ENCODE measurements at places on chromosomes 7 and 10.

DNA sequence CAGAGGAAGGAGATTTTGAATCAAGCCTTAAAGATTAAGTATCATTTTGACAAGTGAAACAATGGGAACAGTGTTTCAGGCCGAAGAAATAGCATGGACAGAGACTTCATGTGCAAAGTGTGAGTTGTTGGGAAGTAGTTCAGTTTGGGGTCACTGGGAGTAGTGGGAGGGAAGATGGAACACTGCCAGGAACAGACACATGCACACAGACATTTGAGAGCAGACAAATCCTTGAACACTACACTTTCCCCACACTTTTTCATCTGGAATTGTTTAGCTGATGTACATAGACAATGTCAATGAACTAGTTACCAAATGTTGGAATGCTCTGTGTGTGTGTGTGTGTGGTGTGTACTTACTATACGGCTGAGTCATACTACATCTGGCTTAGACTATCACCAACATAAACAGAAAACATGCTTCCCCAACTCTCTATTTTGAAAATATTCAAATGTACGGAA lies 52.4 kb upstream of the LRRC17 start:
- DNase-seq = no peak

DNA sequence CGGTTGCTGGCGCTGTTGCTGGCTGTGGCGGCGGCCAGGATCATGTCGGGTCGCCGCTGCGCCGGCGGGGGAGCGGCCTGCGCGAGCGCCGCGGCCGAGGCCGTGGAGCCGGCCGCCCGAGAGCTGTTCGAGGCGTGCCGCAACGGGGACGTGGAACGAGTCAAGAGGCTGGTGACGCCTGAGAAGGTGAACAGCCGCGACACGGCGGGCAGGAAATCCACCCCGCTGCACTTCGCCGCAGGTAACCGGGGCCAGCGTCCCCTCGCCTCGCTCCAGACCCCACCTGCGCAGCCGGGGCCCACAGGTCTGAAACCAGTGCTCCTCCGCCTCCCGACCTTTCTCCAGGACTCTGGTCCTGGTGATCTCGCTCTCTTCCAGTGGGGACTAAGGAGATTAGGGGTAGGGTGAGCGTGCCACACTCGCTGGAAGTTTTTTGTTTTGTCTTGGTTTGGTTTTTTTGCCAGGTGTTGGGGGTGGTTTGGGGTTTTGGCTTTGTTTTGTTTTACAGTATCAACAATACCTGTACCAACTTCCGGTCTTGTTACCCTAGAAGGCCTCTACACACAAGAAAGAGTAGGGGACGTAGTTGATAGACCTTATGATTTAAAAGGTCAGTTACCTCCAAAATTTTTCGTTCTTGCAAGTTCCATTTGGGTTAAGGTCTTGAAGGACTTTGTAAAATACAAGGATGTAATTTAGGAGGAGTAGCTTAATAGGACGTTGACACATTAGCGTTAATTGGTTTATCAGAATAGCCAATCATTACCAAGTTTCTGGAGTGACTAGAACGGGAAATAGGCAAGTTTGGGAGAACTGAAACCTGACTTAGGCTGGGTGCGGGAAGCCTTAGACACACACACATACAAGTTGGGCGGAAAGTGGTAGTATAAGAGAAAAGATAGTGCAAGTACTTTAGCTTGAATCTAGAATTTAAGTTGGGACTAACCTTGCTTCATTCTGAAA lies 704 bp downstream of the TNKS2 start:
- DNase-seq = no peak

DNA sequence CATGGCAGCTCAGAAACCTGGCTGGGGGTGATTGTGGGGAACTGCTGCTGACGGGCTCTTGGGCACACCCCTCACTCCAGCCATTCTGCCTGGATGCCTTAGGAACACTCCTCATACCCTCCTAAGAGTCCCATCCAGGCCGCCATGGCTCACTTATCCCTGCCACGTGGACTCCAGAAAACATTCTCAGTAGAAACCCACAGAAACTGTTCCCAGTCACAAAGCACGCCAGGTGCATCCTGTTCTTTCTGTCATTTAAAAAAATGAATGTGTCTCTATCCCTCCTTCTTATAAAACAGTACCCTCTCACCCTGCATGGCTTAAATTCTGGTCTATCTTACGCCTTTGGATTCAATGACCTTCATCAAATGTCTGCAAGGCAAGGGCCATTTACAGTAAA lies 177.7 kb downstream of the CUX1 start:
- DNase-seq = no peak

- DNase-seq = no peak
Observed at GRCh38 chr10:131193923-131194322, 117.6 kb downstream of the TCERG1L start.

GRCh38 chr7:25180592-25180923 lies 47.7 kb downstream of the NPVF start:
- DNase-seq = no peak

GRCh38 chr7:76340617-76341131 lies 18.1 kb downstream of the YWHAG start:
- DNase-seq = no peak

GRCh38 chr7:9978106-9979064 lies 995.3 kb upstream of the PHF14 start:
- no peak for DNase-seq

GRCh38 chr10:71765176-71765904 lies 8.0 kb downstream of the VSIR start:
- no peak for DNase-seq

DNA sequence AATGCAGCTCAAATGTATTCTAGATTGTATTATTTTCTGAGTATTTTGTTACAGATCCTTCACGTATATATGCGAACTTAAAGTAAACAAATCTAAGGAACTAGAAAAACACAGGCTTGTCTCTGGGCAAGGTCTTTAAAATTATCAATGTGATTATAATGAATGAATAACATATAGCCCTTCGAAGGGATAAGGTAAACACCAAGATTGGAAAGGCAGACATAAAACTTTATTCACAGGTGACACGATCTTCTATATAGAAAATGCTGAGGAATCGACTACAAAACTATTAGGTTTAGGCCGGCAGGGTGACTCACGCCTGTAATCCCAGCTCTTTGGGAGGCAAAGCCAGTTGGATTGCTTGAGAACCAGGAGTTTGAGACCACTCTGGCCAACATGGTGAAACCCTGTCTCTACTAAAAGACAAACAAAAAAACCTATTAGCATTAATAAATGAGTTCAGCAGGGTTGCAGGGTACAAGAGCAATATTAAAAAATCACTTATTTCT lies 80.4 kb downstream of the CNNM2 start:
- no peak for DNase-seq

GRCh38 chr10:13000431-13000830 lies 1.1 kb downstream of the CCDC3 start:
- DNase-seq = no peak

DNA sequence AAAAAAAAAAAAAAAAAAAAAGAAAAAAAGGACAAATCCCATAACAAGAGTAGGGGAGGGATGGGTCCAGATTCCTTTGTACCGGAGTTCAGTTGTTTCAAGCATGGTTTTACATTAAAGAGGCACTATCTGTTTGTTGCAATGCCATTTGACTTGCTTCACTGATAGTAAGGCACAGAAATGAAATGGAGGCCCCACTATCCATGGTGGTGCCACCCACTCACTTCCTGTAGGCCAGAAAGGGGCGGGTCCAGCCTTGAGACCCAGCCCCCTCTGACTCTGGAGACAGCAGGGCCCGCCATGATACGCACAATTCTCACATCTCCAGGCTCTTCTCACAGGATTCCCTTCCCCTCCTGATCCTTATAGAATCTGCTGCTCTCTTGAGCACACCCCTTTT lies 100.0 kb downstream of the CLEC2L start:
- DNase-seq = no peak

DNA sequence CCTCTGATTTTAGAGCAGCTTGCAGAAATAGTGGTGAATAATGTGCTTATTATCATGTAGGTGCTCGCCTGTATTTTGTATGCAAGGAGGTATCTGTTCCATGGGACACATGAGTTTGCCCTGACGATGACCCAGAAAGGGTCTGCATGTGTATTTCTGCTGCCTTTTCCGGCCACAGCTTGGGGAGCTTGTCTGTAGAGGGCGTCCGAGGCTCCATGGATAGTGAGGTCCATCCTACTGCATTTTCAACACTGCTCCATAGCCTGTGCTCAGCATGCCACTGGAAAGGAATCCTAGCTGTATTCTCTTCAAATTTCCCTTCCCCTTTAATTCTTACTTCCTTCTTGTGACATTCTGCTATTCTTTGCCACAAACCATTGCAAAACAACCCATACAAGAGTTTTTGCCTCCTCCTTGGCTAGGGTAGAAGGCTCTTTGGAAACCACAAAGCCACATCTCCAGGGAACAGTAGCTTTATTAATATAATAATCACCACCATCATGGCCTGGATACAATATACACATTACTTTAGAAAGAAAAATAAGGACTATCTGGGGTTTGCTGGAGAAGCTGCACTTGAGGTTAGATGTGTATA lies 127.7 kb downstream of the DYNC1I1 start:
- DNase-seq = no peak

DNA sequence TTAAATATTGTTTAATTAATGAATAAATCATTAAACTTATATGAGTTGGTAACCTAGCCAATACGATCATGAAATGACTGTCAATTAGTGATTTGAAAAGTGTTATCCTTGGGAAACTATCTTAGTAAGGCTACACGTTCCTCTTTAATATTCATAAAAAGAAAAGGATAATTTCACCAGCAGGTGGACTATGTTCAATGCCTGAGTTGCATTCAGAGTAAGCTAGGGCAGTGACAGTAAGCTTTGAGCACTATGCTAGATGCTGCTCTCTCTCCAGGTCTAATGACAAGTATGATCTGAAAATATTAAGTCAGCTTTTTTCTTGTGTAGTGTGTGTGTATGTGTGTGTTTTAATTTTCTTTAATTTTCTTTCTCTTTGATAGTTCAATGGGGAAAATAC lies 486.3 kb upstream of the PCDH15 start:
- no peak for DNase-seq

GRCh38 chr7:55477781-55478374 lies 94.4 kb downstream of the VOPP1 start:
- no peak for DNase-seq

GRCh38 chr7:157359581-157359980 lies 22.8 kb downstream of the DNAJB6 start:
- no peak for DNase-seq

- no peak for DNase-seq
Observed at GRCh38 chr10:656883-657282, 32.6 kb downstream of the DIP2C start.

DNA sequence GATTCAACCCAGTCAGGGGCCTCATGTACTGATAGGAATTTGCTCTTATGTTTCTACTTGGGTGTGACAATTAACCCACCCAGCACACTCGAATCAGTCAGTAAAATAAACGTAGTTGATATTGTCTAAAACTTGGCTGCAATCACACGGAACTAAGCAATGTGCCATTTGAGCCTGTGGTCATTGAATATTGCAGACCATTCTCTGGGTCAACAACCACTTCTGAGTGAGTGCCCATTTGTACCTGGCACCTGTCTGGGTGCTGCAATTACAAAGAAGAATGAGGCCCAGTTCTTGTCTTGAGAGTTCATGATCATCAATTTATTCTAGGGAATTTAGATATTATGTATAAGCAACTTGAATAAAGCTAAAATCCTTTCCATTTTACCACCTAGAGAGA lies 29.8 kb downstream of the NPY start:
- no peak for DNase-seq

GRCh38 chr10:124145109-124145870 lies 51.9 kb upstream of the CHST15 start:
- DNase-seq = no peak

DNA sequence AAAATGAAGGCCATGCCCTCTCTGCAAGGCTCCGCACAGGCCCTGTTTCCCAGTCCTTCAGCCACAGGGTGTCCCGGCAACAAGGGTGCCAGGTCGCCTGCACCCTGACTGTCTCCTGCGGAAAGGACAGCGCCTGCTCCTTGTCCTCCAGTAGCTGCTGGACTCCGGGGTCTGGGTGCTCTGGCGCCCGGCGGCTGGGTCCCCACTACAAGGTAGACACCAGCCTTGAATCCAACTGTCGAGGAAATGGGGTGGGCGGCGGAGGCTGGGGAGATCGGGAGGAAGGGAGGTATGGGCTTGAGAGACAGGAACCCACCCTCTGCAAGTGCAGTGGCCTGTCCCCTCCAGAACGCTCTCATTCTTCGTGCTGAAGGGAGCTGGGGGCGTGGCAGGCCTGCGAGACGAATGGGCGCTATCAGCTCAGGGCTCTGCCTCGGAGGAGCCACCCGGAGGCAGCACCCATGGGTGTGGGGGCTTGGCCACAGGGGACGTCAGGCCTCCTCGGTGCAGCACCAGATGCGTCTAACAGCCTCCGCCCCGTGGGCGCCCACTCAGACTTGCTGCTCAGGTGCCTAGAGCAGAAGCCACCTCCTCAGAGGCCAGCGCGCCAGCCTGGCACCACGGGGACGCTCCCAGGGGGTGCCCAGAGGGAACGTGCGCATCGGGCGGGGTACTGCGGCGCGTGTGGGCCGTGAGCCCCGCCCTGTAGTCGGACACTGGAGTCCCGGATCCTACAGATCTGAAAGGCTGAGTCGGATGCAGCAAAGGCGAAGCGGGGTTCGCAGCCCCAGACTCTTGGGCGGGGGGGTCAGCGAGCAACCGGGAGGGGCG lies 15.6 kb downstream of the ADAM8 start:
- no peak for DNase-seq
